ENCODE measurements at places on chromosomes 16 and 17.

DNA sequence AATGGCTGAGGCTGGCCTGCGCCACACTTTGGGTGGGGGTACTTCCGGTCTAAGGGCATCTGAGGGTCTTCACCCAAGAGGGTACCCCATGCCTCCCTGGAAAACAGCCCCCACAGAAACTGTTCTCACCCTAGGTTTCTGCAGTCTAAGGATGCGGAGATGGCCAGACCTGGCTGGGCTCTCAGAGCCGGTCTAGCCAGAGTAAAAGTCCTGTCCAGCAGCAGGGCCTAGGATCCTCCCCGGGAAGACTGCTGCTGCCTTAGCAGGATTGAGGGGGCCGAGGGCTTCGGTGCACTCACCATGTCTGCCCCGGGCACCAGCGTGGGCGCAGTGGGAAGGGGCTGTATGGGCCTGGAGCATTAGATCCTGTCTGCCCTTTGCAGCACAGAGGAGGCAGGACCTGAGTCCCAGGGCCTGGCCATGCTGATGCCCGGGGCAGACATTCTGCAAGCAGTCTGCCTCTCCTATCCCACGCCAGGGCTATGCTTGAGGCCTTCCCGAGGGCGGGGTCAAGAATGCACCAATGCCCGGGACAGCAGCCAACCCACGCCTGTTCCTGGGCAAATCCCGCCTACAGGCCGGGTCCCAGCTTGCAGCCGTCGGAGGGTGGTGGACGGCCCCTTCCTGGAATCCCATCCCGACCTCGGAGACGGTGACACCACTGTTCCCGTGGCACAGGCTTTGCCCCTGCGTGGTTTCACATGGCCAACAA lies 54.7 kb downstream of the CBFA2T3 start:
- peak; percentile 62 for DNase-seq

- no peak for DNase-seq
Measured at GRCh38 chr16:50938932-50939331, 197.0 kb downstream of the CYLD start.

DNA sequence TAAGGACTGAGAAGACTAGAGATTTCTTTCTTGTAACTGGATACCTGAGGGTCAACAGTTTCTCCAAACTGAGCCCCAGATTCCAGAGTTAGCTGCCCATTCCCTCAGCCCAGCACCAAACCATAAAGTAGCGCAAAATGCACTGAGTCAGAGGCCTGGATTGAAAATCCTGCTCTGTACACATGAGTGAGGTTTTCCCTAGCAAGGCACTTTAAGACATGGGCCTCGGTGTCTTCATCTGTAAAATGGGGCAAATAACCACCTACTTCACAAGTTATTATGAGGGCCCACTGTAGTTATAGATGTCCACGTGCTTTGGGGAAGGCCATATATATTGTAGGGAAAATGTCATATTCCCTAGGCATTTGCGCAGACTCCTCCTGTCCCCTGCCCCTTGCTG lies 10.3 kb upstream of the DLX4 start:
- no peak for DNase-seq

DNA sequence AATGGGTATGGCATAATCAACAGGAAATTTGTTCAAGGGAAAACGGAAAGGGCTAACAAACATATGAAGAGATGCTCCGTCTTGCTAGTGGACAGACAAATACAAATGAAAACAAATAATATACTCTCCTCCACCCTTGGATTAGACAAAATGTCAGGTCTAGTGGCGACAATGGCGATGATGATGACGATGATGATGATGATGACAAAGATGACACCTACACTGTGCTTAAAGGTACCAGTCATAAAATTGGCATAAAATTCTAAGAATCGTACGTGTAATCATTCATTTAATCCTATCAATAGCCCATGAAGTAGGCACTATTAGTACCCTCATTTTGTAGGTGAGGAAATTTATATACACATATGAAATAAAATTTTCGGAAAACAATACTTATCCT lies 174.6 kb downstream of the PMP22 start:
- no peak for DNase-seq

- DNase-seq, result no peak
Measured at GRCh38 chr17:73269791-73270190, 8.1 kb upstream of the CPSF4L start.

DNA sequence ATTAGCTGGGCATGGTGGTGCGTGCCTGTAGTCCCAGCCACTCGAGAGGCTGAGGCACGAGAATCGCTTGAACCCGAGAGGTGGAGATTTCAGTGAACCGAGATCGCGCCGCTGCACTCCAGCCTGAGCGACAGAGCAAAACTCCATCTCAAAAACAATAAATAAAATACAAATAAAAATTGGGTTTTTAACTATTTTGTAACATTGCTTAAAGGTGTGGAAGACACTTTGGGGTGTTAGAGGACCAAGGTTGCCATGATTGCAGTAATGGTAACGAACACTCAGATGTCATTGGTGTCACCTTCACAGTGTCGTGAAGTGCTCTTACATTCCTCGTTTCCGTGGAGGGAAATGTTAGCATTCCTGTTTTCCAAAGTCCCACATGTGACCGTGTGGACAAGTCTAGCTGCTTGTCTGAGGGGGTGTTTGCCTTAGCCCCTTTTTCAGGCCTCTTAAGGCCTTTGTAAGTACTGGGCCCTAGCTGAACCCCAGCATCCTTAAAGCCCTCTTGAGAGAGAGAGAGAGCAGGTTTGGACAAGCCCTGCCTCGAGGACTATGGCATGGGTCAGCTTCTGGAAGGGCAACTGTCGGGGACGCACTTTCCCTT lies 8.6 kb downstream of the C16orf96 start:
- no peak for DNase-seq
